D341Med (cell line): ENCODE measurements at places on chromosomes 6 and 20.

DNA sequence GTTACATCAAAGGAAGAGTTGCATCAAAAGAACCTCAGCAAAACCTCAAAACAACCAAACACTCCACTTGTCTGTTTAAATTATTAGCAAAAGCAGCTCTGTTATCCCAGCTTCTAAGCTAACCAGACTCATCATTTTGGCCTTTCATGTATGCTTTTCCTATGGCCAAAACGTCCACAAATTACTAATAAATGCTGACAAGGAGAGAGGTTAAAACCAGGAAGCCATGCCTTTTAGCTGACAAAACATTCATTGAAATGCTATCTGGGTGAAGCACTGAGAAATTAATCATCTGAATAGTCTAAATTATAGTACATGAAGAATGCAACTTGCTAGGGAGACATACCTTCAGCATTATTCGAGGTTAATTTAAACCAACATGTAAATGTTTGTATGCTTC lies 80.6 kb downstream of the LAMA2 start:
- no peak for DNase-seq

DNA sequence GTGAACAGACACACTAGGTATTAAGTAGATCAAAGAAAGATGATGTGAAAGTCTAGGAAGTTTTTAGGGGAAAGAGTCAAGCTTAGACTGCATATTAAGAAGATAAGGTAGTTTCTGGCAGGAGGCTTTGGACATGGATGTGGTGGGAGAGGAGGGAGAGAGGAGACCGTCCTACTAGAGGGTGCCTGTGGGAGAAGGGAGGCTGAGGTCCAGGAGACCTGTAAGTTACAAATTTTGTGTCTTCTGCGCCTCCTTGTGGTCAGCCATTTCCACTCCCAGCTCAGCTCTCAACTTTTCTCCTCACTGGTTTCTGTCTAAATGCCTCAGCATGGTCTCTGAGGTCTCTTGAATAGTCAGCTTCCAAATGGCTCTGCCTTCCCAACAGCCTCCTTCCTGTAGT lies 193.5 kb downstream of the UNC5CL start:
- peak; percentile 50 for DNase-seq

DNA sequence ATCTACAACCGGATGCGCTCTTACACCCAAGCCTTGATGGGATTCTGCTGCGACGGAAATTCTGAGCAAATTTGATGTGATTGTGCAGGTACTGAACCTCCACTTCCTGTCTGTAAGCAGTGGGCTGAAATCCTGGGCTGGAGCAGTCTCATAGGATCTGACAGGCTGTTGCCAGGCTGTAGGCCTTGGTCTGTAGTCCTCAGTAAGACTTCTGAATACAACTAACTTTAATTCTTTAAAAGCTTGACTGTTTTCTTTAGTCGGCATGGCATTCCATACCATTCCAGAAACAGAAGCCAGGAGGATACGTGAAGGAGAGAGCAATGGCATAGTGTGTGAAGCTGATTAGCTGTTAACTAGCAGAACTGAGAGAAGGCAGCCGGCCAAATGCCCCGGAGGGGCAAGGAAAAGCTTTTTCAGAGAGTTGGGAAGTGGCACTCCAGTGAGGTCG lies 68.3 kb downstream of the ADTRP start:
- DNase-seq, result no peak

- DNase-seq, result no peak
These were observed 244.0 kb upstream of the FAM83B start for GRCh38 chr6:54602591-54602990.

GRCh38 chr6:139927236-139927635 lies 552.8 kb upstream of the CITED2 start:
- no peak for DNase-seq

DNA sequence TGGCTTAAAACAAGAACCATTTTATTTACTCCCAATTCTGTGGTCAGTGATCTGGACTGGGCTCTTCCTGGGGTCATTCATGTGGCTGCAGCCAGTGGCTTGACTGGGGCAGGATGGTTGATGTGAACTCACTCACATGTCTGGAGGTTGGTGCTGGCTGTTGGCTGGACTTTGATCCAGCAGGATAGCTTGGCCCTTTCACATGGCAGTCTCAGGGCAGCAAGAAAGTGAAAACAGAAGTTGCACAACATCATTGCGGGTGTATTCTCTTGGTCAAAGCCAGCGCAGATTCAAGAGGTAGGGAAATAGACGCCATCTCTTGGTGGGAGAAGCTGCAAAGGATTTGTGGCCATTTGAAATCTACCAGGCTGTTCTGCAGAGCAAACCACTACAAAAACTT lies 77.2 kb downstream of the MDGA1 start:
- DNase-seq, result no peak

DNA sequence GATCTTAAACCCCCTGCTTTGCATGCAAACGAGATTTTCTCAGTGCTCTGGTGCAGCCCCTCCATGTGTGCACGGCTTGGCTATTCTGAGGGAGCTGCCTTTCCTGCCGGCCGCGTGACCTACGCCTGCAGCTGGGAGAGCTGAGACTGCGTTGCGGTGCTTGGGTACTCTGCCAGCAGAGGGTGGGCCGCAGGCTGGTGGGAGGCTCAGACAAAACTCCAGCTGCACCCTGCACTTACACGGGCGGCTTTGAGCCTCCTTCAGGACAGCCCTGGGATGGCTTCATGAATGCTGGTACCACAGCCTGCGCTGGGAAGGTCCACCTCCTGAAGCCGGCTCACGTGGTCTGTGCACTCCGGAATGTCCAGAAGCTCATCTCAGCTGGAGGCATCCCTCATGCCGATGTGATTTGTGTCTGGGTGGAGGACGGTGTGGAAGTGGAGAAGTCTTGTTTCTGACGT lies 223.7 kb downstream of the DLL1 start:
- DNase-seq, result no peak

- DNase-seq, result peak; percentile 61
These were observed 1.4 kb upstream of the HIVEP1 start for GRCh38 chr6:12010635-12011275.

GRCh38 chr6:15588971-15589634 lies 73.7 kb downstream of the DTNBP1 start:
- no peak for DNase-seq

DNA sequence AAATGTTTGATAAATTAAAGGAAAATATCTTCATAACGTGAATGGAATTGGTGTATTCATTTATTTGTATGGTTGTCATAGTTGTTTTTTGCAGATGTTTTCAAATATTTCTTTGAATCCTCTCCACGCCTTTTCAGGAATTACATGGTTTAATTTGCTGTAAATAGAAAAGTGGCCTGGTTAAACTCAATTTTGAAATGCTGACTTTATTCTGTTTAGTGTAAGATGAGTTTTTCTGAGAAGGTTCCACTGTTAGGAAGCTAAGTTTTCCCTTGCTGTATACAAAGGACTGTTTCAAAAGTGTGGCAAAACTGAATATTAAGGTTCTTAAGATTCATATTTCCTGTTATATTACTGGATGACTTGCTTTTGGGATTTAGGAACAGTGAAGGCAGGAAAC lies 503 bp upstream of the ZC2HC1B start:
- no peak for DNase-seq

- no peak for DNase-seq
These were observed 373.7 kb downstream of the BTBD3 start for GRCh38 chr20:12291386-12291785.

DNA sequence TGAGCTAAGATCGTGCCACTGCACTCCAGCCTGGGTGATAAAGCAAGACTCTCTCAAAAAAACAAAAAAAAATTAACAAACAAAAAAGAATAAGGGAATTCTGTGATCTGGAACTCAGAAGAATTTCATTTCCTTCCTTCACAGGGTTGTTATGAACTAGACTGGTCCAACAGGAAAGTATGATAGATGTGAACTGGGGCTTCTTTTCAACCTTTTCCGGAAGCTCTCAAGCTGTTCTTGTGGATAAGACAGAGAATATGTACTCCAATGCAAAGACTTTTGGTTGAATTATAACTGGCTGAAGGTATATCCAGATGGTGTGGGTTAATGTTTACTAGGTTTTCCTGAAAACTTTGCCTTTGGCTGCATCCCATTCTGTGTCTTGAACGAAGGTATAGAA lies 5.3 kb downstream of the RNF8 start:
- no peak for DNase-seq

GRCh38 chr6:167744681-167745669 lies 81.7 kb upstream of the AFDN start:
- no peak for DNase-seq

DNA sequence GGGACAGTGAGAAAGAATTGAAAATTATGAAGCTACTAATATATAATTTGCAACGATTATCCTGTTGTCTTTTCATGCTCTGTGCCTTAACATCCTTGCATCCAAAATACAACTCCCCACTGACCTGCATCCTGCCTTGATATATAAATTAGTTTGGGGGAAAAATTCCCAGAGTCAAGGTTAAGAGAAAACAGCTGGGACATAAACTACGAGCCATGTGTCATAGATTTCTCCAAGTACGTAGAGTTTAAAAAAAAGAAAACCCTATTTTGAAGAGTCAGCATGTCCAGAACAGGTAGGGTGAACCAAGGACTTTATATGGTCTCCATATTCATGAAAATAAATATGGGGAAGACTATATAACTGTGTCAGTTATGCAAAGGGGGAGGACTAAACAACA lies 123.8 kb upstream of the MARCKS start:
- DNase-seq, result no peak

- no peak for DNase-seq
These were observed 1.2 kb upstream of the COL19A1 start for GRCh38 chr6:69865126-69865525.

DNA sequence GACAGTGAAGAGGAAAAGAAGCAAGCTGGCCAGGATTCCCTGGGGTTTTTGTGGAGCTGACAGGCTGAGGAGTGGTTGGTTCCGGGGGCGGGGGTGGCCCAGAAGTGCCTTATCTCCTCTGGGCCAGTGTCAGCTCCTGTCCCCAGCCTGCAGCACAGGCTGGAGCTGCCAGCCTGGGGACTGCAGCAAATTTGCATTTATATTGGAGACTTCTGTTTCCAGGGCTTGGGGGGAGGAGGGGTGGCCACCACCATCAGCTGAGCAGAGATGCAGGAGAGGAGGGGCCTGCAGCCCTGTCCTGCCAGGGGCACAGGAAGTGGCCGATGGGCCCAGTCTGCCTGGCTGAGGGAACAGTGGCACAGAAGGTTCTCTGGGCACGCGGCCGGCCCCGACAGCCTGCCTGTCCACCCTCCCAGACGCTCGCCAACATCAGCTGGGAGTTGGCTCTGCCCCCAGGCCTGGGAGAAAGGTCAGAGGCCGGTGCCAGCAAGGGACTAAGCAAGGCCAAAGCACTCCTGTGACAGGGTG lies 24.3 kb upstream of the SCRT2 start:
- DNase-seq, result no peak

DNA sequence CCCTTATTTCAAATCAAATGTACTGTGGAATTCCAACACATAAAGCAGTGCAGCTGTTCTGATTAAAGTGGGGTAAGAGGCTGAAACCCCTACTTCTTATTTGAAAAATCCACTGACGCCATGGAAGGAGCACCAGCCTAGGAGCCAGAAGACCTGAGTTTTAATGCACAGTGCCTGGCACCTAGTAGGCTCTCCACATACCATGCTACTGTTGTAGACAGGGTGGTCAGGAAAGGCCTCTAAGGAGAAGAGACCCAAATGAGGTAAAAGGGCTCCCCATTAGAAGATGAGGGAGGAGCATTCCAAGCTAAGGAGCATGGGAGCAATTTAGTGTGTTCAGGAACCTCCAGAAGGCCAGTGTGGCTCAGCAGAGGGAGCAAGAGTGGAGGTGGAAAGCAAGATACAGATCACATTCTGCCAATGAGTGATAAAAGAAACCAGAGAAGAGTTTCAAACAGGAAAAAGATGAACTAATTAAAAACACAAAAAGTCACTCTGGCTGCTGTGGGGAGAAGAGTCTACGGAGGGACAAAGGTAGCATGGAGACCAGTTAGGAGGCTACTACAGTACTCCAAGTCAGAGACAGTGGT lies 11.8 kb upstream of the ZNF76 start:
- DNase-seq, result no peak

GRCh38 chr6:27531772-27532459 lies 59.0 kb upstream of the ZNF184 start:
- DNase-seq, result no peak

DNA sequence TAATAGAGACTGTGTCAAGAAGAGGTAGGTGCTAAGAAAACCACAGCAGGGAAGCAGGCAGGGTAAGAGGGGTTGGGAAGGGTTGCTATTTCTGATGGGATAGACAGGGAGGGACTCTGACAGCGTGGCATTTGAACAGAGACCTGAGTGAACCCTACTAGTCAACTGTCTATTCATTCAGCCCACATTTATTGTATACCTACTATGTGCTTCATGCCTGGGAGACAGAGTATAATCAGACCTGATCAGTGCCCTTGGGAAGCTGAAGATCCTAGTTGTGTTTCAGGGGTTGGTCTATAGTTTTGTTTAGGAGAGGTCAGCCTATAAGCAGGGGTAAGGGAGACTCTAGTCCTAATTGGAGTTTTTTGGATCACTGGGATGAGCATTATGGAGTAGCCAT lies 14.9 kb upstream of the CAPN11 start:
- DNase-seq, result no peak

DNA sequence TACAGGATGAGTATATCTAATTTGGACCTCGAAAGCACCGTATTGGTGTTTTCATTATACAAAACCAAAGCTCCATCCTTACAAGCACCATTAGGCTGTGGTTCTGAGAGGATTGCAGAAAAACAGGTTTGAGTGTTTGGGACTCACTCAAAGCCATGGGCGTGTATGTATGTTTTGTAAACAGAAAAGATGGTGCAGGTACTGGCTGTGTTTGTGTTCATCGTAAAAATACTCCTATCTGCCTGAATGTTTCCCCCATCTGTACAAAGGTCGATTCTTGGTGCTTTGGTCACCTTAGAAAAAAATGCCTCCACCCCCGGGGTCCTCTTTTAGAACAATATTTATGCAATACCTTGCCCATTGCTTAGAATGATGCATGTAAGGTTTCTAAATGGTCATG lies 286.6 kb downstream of the TSHZ2 start:
- DNase-seq, result no peak

DNA sequence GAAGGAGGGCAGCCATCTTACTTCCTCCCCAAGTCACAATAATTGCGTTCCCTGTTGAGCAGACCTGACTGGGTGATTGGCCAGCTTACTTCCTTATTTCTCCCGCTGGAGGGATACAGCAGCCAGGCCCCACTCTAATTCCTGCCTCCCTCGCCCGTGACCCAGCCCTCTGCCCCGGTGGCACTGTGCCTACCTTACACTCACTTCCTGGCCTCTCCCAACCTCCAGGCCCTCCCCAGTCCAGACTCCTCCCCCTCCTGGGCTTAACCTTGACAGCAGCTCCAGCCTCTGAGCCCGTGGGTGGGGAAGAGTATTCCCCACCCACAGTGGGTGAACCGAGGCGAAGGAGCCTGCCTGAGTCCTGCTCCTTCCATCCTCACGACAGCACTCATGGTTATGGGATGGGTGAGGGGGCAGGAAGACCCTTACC lies 3.0 kb downstream of the BAK1 start:
- DNase-seq, result no peak

DNA sequence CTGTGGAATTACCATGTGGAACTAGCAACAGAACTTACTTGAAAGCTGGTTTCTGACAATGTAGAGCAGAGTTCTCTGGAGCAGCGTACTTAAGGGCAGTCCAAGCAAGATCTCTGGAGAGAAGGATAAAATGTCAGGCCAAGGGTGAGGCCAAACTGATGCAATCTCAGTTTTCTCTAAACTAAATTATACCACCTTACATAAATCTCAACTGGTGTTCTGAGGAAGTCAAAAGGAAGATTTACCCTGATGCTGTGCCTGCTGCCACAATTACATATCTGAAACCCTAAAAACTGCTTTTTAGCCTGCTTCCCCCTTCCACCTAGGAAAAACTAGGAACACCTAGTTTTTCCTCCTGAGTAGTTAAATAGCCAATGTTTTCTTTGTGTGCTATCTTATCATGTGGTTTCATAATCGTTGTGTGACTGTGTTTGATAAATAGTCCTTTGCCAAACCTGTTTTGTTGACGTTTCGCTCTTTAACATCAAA lies 28.1 kb downstream of the NCOA7 start:
- DNase-seq, result no peak
